MV-4-11 (cell line): ENCODE measurements at places on chromosomes 16 and 17.

DNA sequence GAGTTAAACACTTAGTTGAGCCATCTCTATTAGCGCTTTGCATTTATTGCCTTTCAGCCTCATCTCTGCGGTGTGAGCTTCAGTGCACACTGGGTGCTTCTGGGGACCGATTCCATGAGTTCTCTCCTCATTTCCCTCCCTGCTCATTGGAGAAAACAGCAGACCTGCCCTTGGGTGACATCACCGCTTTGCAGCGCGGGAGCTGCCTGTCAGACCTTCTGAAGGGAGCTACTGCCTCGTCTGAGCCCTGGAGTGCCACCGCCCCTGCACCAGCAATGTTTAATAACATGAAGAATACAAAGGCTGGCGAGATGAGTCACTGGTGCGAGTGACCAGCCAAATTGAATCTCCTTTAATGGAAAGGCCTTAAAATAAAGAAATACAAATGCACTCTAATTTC, 30.2 kb upstream of the CPPED1 start:
- no peak for DNase-seq

- DNase-seq, result no peak
Measured at GRCh38 chr16:20072146-20072873, 1.4 kb downstream of the GPR139 start.

GRCh38 chr17:48725004-48725287, 2.0 kb downstream of the PRAC2 start:
- DNase-seq, result no peak

DNA sequence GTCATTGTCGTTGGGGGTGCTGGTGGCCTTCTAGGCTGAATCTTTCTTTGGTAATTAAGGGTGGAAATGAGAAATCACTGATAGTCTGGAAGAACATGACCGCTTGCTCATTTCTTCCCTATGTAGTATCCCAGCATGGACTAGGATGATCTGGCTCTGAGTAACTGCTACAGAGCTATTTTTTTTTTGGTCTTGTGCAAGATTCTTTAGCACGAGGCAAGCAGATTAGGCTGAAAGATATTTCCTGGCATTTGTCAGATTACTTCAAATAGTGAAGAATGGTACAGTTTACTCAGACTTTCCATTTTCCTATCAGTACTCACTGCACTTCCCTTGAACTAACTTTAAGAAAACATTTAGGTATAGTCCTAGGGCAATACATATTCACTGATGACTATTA, 89.0 kb downstream of the SYCE1L start:
- DNase-seq, result no peak

DNA sequence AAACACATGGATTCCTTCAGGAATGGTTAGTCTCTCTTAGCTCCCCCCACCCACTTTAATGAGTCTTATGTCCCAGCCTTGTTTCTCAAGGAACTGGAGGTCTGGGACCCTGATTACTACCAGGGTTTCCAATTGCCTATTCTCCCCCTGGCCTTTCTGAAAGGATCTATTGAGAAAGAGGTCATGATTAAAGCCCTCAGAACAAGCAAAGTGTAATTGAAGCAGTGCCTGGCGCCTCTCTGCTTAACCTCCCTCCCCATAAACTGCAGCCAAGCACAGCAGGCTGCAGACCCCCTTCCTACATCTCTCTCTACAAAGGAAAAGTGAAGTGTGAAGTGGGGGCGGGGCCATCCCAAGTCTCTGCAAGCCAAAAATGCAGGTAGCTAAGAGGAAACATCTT, 159.7 kb upstream of the CDH11 start:
- no peak for DNase-seq

GRCh38 chr17:37019117-37019740, 70.5 kb downstream of the AATF start:
- no peak for DNase-seq

DNA sequence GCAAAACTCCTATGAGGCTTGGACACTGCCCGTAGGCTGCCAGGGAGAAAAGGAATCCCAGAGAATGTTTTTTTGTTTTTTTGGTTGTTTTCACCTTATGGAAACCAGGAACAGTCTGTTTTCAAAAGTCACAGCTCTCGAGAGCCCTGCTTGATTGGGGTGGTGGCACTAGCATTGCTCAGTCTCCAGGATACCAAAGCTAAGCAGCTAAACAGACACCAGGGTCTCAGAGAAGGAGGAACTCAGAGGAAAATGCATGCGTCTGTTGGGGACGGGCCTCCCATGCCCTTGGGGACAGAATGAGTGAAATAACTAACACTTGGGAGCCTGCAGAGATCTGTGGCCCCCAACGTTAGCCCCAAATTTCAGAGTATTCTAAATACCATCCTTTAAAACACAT, 178.8 kb downstream of the SOX9 start:
- no peak for DNase-seq

GRCh38 chr16:10123141-10123540, 59.1 kb downstream of the GRIN2A start:
- no peak for DNase-seq

DNA sequence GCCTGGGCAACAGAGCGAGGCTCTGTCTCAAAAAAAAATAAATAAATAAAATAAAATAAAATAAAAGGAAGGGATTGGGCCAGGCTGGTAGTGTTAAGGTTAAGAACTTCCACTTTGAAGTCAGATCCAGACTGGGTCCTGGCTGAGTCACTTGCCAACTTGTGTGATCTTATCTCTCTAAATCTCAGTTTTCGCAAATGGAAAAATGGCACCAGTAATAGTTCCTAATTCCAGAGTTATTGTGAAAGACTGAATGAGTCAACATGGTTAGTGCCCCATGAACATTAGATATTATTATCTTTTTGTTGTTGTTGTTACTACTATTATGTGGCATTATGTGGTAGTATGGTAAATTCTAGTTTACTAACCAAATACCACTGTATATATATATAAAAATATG, 188.0 kb upstream of the AXIN2 start:
- no peak for DNase-seq

DNA sequence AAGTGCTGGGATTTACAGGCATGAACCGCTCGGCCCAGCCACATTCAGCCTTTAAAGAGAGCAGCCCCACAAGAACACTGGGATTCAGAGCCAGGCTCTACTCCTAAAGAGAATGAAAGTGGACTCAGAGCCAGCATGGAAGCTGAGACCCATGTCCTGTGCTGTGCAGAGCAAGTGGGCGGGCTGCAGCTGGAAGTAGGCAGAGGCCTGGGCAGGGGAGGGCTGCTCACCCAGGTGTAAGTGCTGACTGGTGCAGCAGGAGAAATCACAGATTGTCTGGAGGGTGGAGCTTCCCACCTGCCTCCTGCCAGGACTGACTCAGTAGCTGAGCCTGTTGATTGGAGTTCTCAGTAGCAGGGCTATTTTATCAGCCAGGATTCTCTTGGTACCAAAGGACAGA, 178.7 kb downstream of the KATNIP start:
- DNase-seq, result no peak

- DNase-seq, result peak; percentile 71
Measured at GRCh38 chr16:90057738-90058173, 19.4 kb downstream of the PRDM7 start.

DNA sequence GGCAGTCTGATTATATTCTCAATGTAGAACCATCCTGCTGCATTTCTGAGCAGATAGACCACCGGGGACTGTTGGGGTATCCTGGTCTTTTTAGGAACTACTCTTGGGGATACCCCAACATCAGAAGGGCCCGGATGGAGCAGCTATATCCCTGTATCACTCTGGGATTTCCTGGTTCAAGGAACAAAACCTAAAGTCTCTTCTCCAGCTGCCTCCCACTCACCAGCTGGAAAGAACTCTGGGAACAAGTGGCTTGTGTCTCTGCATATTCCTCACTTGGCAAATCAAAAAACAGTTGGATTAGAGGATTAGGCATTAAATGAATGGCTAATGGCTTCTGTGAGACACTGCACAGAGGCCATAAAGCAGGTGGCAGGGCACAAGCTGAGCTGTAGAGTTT, 62.3 kb upstream of the HS3ST2 start:
- DNase-seq, result no peak

DNA sequence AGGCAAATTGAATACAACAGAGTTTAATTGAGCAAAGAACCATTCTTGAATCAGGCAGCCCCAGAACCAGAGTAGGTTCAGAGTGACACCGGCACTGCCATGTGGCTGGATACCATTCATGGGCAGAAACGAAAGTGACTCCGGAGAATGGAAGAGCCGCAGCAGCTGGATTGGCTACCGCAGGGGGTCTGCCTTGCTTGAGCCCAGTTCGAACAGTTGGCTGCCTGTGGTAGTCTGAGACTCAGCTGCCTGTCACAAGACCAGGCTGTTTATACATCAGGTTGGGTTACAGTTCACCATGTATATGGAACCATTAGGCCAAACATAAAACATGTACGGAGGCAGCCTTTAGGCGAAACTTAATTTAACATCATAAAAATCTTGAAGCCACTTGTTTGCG, 205.2 kb upstream of the CHMP6 start:
- no peak for DNase-seq

DNA sequence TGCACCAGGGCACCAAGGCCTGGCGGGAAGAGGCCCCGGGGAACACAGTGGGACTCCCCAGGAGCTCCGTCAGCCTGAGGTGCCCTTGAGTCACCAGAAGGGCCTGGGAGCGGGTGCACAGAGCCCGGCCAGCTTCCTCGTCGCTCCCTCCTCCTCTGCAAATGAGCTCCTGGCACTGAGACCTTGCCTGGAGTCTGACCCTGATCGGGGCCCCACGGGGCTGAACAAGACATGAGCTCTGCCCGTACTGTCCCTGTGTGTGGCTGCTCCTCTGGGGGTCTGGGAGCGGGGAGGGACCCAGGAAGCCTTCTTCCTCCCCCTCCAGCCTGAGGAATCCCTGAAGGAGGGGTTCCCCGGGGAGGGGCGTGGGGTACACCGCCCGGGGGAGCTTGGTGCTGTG, 36.4 kb upstream of the SSTR5 start:
- no peak for DNase-seq

GRCh38 chr17:48596000-48596734, 2.6 kb upstream of the HOXB5 start:
- no peak for DNase-seq

GRCh38 chr17:16991349-16992009, 19.6 kb upstream of the TNFRSF13B start:
- peak; percentile 40 for DNase-seq

DNA sequence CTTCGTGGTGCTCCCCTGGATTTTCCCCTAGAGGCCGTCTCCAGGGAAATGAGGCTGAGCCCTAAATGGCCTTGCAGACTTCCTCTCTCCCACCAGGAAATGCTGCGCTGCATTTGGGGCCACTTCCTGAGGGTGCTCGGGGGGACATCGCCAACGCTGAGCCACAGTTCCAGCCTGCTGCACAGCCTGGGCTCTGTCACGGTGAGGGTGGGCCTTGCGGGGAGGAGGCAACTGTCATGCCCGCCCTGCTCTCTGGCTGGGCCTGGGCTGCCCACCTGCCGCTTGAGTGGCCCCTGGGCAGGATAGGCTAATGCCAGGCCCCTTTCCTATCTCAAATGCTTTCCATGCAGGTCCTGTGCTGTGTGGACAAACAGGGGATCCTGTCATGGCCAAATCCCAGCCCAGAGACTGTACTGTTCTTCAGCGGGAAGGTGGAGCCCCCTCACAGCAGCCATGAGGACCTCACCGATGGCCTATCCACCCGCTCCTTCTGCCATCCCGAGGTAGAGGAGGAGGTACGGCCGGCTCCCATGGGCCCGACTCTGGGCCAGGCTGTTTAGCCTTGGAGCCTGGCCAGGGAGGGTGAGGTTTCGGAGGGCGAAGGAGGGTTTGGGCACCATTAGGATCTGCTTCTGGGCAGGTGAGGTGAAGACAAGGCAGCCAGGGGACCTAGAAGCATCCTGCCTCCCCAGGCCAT, 24.2 kb downstream of the CASKIN2 start:
- DNase-seq, result no peak

GRCh38 chr16:84599521-84600202, 18.2 kb downstream of the COTL1 start:
- DNase-seq, result peak; percentile 93

DNA sequence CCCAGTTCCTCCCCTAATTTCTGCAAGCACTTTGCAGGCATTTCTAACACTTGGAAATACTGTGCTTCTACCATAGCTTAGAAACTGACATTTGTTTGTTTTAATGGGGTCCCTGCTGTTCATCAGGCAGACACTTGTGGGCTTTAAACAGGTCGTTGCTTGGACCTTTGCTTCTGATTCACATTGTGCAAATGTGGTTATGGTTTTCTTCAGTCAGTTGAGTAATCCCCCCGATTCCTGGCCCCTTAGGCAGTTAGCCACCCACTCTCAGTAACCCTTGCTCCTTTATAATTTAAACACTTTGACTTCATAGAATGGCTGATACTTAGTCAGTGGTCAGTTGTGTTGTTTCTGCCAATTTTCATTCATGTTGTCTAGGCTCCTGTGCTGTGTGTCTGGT, 39.4 kb downstream of the SLC47A1 start:
- peak; percentile 38 for DNase-seq

- no peak for DNase-seq
Measured at GRCh38 chr17:50771991-50772785, 4.9 kb upstream of the ANKRD40CL start.
